ENCODE measurements at places on chromosomes 7 and 10.

DNA sequence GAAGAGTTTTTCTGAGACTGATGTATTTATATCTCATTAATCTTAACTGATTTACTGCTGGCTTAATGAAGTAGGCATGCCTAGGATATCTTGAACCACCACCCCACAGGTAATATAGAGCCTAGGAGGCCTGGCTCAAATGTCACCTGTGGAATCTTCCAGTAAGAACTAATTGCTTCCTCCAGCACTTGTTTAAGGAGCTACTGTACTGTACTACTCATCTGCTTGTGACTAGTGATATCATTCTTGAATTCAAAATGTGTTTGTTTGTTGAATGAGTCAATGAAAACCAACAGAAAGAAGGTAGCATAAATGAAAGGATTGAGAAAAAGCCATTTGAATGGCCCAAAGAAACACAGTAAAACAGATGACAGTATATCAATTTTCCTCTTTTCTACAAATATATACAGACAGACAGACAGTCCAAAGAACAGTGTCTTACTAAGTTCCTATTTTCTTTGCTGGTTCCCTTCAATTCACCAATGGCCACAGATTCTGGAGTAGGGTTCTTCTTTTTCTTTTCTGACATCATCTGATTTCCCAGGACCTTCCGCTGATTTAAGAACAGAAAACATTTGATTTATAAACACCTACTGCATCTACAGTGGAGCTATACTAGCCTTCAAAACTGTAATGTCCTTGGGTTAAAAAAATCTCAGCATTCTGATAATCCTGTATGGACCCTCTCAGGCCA, 43.7 kb upstream of the SLIT1 start:
- no peak for DNase-seq

DNA sequence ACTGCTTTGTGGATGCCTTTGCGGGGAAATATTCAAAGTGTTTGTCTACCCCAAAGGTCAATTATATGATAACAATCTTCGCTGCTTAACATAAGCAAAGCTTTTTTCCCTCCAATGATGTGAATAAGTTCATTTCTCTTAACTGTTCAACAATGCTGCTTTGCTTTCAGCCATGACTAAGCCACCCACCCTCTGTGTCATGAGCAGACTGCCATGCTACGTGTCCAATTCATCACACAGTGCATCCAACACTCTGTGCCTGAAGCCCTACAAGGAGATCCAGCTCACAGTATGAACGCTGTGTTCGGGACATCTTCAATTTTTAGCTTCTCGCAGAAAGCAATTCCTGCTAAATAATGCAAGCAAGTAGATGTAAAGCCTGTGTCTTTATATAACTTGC, 5.7 kb upstream of the TAS2R40 start:
- DNase-seq = no peak

GRCh38 chr10:128990986-128991385, 476.1 kb upstream of the MGMT start:
- DNase-seq = no peak

DNA sequence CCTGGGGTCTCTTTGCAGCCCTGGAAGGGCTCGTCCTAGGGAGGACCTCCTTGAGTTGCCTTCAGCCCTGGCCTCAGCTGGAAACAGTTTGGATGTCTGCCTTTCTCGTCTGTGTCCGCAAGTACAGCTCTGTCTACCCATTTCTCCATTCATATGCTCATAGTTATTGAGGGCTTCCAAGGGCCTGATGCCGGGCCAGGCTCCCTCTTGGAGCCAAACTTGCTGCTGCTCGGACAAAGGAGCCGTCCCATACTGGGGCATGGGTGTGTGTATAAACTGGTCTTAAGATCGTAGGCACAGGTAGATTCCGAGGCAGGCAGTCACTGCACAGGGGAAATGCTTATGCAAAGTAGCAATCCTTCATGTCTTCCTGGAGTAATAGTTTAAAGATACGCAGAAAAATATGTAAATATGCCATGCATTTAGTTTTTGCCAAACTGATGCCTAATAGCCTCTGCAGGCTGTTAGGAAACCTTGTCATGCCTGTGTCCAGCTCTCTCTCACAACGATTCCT, 117.0 kb upstream of the BTBD16 start:
- no peak for DNase-seq

DNA sequence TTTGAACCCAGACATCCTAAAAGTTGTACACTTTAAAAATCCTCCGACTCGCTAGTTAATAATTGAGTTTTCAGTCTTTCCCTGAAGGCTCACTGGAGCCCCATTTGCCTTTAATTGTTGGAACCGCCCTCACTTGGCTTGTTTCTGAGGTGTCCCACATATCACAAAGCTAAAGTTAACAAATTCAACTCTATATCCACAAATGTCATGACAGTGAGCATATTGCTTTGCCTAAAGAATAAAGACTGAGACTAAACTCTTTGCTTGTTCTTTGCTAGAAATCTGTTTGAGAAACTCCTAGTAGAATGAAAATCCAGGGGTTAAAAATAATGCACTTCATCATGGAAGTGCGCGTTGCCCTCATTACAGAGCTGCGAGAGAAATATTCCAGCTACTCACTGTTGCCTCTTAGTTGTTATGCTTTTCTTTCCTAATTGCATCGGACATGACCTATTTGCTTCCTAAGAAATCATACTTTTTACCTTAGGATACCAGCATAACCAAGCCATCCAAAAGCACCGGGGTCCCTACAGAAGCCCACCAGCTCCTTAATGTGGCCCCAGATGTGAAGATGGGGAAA, 752 bp downstream of the THSD7A start:
- DNase-seq = peak; percentile 34

DNA sequence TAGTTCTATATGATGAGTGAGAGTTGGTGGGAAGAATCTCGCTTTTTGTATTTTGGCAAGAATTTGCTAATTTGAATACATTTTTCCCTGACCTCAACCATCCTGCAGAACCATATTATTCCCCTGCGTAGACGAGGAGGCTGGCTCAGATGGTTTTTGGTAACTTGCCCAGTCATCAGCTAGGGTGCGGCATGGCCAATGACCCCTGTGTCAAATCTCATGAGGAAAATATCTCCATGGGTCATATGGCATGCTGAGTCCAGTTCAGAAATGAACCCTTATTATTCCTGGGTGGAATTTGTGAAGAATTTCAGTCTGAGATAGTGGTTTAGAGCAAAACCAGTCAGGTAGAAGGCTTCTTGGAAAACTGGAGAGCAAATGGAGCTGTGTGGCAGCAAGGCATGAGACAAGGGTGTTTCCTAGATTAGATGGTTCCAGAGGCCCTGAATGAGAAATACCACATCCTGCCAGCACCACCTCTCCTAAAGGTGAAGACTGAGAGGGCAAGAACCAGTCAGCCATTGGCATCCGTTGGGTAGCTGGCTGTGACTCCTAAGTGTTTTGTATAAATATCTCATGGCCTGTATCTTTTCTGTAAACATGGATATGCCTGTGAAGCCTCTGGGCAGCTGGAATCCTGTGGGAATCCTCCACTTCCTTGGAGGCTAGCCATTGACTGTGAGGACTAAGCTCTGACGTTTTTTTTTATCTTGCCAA, 5.8 kb upstream of the UPP1 start:
- DNase-seq = no peak

GRCh38 chr7:151491859-151492258, 27.8 kb downstream of the RHEB start:
- no peak for DNase-seq

DNA sequence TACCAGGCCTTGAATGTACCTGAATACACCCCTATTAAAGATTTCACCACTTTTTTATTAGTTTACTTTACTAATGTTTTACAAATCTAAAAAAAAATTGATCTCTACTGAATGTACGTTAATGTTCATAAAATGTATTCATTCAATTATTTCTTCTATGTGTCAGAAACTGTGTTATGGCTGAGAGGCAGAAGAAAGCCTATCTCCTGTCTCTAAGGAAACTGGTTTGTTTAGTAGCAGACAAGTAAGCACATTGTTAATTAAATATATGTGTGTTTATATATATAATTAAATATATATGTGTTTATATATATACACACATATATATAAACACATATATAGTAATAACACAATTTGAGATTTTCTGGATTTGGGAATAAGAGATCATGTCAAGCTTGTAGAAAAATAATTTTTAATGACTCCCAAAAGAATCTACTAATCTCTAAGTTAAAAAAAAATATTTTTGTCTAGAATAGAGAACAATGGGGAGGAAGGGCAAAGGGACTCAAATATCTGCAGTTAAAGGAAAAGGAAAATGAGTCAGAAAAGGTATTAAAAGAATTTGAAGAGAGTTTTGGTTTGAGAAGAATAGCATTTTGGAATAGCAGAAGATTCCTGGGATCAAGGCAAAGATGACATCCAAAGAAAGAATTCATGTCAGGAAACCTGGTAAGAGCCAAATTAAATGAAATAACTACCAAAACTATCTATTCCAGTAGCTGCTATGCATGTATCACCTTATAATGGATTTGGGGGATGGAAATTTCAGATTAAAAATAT, 92.1 kb downstream of the CH25H start:
- DNase-seq = no peak

DNA sequence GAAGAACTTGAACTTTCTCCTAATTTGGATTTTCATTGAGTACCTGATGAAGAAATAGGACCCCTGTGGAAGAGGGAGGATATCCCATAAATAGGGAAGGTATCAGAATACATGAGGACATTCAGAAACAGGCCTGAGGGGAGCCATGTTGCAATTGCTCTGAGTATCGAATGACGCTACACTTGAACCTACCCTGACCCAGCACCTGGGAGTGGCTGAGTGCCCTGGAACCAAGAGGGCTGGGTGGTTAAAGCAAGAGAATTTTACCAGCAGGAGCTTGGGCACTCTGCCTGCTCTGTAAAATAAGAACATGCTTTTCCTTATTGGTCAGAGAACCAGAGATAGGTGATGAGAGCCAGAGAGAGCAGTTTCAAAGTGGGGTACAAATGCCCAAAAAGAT, 7.2 kb downstream of the NEUROD6 start:
- DNase-seq = no peak

DNA sequence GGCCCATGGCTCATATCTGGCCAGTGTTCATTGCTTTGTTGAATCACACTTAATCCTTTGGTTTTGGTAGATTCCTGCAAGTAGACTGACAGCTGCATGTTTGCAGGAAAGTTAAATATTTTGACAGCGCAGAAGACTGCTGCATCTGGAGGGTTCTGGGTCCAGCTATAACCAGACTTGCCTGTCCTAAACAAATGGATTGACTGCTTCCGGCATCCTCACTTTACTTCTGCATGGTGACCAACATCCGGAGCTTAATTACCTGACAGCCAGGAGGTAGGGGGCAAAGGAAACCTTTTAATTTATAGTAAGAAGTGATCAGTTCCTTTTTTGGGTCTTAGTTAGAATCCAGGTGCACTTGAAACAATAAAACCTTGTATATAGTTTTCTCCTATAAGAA, 263.3 kb downstream of the SNX10 start:
- DNase-seq = no peak

Data from left renal cortex interstitium (tissue), 4 donors.